ENCODE measurements at places on chromosomes 2 and 18.

GRCh38 chr18:40197711-40198110, 1757.3 kb upstream of the PIK3C3 start:
- no peak for DNase-seq

DNA sequence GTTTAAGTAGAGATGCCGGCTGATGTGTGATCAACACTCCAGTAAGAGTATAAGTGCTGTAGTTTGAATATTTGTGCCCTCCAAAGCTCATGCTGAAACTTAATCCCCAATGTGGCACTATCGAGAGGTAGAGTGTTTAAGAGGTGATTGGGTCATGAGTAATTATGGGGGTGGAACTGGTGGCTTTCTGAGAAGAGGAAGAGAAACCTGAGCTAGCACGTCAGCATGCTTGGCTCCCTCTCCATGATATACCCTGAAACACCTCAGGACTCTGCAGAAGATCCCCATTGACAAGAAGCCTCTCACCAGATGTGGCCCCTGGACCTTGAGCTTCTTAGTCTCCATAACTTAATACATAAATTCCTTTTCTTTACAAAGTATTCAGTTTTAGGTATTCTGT, 584.8 kb downstream of the TSN start:
- no peak for DNase-seq

GRCh38 chr2:20838016-20838415, 15.1 kb upstream of the LDAH start:
- DNase-seq, result no peak

GRCh38 chr2:239013678-239013976, 165.7 kb downstream of the TWIST2 start:
- DNase-seq, result no peak

DNA sequence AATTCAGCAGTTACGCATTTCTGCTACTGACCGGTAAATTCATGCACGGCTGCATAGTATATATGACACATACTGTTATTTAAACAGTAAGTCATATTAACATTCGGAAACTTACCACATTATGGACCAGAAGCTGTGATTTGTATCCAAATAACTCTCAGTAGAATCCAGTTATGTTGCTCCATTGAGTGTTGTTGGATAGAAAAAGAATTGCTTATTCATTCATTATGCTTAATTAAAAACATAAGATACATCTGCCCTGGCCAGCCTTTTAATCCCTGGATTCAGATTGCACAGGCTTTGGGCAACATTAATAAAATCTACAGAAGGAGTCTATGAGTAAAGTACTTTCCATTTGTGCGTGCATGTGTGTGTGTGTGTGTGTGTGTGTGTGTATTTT, 111.3 kb downstream of the CPS1 start:
- no peak for DNase-seq

DNA sequence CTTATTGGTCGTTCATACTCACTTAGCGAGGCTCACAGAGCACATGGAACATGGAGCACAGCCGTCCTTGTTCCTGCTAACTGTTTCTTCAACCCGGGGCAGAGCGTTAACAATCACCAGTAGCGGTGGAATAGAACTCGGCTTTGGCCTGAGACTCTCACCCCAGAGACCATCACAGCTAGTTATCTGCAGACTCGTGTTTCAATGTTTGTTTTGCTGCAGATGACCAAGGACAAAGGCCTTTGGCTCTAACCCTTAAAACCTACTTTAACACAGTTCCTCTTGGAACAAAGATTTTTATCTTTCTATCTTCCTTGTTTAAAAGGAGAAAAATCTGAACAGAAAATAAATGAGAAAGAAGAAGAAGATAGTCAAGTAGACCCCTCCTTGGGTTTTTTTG, 320.2 kb upstream of the UBE2E3 start:
- DNase-seq, result no peak

- DNase-seq, result no peak
Observed at GRCh38 chr2:180063494-180064092, 56.5 kb upstream of the CWC22 start.

DNA sequence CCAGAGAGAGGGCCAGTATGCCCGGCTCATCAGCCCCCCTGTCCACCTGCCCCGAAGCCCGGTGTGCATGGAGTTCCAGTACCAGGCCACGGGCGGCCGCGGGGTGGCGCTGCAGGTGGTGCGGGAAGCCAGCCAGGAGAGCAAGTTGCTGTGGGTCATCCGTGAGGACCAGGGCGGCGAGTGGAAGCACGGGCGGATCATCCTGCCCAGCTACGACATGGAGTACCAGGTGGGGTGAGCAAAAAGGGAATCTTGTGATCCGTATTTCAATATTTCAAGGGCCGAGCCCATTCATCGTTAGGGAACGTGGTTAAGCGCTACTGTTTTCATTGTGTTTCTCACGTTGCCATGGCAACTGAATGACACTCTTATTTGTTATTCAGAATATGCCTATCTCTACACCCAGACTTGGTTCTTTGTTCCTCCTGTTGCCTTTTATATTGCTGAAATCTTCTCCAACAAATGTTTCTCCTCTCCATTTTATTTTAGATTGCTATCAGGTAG, 81.5 kb downstream of the NRP2 start:
- no peak for DNase-seq

DNA sequence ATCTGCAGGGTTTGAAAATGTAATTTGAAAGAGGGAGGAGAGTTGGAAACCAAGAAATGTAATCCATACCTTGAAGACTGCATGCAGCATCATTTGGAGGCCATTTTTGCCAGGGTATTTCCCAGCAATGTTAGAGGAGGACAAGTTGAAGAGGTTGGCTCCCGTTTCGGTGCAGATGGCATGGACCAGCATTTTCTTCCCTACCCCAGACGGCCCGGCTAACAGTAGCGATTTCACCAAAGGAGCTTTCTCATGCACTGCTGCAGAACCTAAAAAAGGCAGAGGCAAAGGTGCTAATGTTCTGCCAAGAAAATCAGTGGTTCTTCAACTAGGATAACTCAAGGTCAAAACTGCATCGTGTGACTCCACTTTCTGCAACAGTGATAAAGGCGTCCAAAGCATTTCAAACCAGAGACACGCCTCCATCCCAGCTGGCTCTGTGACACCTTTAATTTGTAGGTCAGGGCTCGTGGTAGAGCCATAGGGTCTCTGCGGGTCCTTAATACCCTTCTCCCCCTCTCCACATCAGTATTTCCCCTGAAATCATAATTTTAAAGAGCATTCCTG, 99.6 kb upstream of the ASB18 start:
- no peak for DNase-seq

GRCh38 chr18:53819671-53820070, 404.8 kb downstream of the MBD2 start:
- DNase-seq, result no peak

DNA sequence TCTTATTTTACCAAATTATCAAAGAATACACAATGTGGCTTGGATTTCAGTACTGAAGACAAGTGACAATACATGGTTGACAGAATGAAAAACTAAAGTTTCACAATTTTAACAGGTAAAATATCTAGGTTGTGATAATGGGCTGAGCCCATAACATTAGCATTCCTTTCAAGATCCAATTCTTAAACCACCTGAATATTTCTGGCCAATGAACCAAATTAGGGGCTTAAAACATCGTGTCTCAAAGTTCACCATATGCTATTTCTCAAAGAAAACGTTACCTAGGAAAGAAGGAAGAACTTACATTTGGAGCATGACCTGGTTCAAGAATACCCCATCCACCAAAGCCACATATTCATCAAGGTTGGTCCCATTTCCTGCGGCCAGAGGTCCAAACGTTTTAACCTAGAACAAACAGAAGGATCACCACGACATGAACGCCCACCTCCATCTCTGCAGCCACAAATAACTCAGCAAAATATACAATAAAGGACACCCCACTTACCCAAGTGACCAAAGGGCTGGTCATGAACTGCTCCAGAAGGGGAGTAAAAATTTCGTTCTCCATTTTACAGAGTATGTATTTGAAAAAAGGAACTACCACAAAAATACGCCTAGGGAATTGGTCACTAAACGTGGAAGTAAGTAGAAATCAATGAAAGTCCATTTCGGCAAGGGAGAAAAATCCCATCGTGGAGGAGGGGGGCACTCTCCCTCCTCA, 984 bp downstream of the CCDC88A start:
- DNase-seq, result no peak

GRCh38 chr2:166969486-166969885, 81.2 kb downstream of the XIRP2 start:
- DNase-seq, result no peak

- DNase-seq, result no peak
Observed at GRCh38 chr2:238428866-238429265, 2.1 kb downstream of the ASB1 start.

GRCh38 chr2:217776631-217777030, 226.2 kb downstream of the TNS1 start:
- DNase-seq, result no peak

DNA sequence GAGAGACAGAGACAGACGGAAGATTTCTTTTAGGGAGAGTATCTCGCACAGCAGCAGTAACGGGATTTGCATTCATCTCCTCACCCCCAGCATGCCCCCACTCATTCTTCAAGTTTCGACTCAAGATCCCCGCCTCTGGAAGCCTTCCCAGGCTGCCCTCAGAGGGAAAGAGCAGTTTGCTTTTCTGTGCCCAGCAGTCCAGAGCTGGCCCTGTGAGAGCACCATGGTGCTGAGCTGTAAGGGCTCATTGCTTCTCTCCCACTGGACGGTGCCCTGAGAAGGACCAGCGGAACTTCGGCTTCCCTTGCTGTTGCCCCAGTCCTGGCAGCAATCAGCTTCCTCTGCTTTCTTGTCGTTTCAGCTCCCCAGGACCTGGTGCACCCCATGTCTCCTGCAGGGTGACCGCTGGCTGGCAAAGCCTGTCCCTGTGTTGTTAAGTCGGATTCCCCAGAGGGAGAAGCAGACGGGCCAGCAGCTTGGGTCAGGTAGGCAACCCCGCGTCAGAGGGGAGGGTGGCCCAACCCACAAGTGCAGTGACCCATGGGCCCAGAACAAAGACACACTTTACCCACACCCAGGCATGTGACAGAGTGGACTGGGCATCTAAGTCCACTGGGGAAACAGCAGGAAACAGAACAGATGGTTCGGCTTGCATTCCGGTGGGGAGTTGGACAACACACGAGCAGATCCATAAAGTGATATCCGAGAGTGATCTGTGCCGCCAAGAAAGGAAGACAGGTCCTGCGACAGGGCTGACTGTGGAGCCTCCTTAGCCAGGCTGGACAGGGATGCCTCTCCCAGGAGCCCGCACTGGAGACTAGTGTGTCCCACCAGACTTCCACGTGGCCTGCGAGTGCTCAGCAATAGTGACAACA, 36.6 kb downstream of the TMEM177 start:
- DNase-seq, result no peak

Measured in hindlimb muscle (tissue), 1 donor.